GM04504 (cell line): ENCODE measurements at places on chromosomes 6 and 20.

GRCh38 chr20:3723284-3723683, 9.2 kb upstream of the HSPA12B start:
- no peak for DNase-seq

- DNase-seq, result no peak
These were observed 187.6 kb downstream of the SOX4 start for GRCh38 chr6:21781128-21781527.

DNA sequence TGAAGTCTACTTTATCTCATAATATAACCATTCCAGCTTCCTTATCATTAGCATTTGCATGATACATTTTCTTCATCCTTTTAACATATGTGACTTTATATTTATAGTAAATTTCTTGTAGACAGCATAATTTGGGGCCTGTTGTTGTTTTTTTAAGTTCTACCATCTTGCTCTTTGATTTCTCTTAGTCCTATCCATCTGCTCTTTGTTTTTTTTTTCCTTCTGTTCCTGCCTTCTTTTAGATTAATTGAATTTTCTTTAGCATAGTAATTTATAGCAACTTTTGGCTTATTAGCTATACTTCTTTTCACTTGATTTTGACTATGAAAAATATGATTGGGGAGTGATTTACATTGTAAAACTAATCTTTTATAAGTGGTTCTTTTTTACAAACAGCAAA, 19.2 kb upstream of the FABP7 start:
- DNase-seq, result no peak

- DNase-seq, result no peak
These were observed 727.8 kb downstream of the QKI start for GRCh38 chr6:164142322-164142721.

DNA sequence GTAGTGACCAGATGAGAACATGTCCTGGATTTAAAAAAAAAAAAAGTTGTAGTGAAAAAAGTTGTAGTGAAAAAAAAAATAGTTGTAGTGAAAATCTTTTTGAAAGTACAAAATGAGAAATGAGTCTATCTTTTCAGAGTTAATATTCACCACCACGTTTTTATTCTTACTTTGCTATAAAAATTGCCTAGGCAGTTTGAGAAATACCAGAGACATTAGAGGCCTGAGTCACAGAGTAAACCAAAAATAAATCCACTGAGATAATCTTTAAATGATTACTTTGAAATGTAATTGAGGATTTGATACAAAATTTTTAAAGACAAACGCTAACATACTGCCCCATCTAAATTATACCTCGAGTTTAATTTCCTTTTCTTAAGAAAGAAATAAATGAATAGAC, 101.2 kb upstream of the TIAM2 start:
- DNase-seq, result no peak

DNA sequence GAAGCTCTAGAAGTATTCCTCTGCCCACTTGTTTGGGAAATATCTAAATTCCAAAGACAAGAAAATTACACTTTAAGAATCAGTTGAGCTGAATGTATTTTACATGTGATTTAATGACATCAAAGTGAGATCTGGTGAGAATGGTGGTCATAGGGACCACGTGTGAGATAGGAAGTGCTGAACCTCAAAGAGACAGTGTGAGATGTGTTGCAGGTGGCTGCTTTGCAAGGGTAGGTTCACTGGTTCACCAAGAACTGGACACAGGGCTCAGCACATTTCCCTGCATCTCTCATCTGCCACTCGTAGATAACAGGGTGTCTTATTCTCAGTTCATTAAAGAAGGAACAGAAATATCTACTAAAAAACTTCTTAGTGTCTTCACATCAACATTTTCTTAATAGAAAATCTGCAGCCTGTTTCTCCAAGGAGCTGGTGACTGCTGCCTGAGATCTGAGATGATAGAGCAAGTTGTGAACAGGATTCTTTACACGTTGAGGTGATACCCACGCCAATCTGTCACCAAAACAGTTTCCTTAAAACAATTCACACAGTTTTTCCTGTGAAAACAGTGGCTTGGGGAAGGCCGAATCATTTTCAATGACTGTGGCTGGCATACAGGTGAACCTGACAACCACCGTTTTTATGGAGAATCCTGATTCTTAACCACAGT, 7.2 kb downstream of the CCR6 start:
- no peak for DNase-seq
